ENCODE measurements at places on chromosomes 11 and 22.

GRCh38 chr11:66847461-66848232, 4.4 kb downstream of the RCE1 start:
- no peak for DNase-seq

DNA sequence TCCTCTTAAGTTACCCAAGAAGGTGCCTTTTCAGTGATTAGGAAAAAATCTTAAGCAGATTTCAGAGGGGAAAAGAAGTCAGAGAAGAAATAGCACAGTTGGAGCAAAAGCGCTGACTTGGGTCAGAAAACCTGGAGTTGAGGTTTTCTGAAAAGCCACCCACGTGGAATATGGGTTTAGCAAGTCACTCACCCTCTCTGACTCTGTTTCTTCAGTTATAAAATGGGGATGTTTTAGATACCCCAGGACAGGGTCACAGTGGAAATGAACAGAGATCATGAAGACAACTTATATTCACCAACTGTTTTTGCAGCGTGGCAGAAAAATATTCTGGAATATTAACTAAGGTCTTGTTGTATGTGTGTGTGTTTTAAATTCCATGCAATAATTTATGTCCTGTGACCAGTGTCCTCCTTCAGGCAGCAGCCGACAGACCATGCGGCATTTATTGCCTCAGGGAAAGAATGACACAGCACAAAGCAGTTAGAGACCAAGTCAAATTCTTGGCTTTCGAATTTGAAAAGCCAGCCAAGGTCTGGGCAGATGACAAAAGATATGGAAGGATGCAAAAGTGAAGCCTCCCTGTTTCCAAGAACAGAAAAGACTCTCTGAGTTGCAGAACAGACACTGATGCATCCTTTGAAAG, 119.9 kb downstream of the MIAT start:
- no peak for DNase-seq

DNA sequence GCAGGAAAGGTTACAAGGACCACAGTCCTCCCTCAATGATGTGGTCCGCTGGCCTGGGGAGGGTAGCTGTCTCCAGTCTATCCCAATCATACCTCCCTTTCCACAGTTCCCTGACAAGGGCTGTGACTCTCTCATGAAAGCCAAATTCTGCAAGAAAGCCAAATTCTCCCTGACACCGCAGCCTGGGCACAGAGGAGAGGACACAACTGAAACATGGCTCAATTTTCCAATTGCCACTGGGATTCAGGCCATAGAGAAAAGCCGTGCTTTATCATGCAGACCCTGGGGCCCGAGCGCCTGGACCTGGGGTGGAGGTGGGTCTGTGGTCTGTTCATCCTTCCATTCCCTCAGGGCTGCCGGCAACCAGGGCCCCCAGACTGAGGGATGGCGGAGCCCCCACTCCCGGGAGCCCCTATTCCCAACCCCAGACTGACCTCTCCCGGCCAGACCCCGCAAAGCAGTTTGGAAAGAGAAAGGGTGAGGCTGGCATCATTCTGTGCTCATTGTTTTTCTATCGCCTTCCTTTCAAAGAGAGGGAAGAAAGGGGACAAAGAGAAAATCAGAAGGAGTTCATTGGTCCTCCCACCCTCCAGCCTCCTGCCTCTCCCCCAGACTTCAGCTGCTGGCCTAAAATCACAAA, 239.5 kb downstream of the BUD13 start:
- DNase-seq, result no peak

- DNase-seq, result no peak
Measured at GRCh38 chr22:31193092-31193491, 19.0 kb upstream of the LIMK2 start.

DNA sequence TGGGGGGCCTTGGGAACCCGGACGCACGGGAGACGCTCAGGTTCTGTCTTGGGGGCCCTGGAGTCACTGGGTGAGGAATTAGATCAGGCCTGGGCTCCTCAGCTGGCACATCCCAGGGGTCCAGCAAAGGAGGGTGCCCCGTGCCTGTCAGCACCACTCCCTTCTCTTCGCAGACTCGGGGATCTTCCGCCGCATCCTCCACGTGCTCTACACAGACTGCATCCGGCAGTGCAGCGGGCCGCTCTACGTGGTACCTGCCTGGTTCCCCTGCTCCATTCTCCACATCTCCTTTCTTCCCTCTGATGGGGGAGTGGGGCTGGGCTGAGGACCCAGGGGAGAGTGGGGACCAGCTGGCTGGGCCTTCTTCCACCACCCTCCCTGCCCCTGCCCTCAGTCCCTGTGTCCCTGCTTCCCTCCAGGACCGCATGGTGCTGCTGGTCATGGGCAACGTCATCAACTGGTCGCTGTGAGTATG, 6.7 kb upstream of the TAGLN start:
- DNase-seq, result no peak

DNA sequence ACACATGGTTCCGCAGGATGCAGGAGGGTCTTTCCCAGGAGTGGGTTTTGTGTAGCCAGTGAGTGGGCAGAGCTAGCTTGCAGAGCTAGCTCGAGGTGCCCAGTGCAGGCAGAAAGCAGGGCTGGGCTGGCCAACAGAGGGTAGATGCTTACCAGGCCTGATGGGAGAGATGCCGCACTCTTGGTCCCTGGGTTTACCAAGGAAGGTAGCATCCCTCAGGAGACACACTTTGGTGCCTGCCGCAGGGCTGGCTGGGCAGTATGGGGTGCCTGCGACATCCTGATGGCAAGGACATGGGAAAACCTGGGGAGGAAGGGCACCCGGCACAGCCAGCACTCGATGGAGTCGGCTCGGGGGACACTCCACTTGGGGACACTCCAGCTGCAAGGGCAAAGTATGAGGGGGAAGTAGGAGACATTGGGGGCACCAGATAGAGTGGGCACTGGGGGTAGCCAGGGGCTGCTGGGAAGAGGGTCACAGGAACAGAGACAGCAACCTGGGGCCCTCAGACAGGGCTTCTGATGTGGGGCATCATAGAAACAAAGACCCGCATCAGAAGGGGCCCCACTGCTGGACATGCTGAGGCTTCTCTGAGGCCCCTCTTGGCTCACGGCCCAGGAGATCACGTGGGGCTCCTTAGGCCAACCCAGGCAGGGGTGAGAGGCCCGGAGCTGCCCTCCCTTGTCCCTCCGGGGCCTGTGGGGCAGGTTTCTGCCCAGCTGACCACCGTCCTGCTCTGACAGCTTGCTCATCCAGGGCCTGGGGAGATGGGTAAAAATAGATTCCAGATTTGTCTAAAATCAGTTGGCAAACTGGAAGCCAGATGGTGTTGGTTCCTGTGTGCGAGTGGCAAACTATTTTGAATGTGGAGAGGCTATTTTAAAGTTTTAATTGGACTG, 89.8 kb downstream of the MORC2 start:
- no peak for DNase-seq

DNA sequence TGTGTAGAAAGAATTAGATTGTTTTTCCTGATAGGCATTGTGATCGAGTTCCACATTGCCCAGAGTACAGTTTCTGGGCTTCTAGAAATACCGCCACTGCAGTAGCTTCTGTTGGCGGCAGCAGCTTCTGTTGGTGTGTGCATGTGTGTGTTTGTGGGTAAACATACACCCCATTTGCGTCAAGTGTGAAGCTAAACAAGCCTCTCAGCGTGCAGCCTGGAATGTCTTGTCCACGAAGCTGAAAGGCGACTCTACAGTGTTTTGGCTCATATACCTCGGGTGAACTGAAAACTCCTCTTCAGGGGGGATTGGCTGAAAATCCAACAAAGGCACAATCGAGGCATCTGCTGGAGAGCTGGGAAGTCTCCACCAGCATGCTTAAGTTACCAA, 112.0 kb upstream of the E2F8 start:
- no peak for DNase-seq

GRCh38 chr11:76694664-76695063, 24.1 kb upstream of the LRRC32 start:
- DNase-seq, result no peak

DNA sequence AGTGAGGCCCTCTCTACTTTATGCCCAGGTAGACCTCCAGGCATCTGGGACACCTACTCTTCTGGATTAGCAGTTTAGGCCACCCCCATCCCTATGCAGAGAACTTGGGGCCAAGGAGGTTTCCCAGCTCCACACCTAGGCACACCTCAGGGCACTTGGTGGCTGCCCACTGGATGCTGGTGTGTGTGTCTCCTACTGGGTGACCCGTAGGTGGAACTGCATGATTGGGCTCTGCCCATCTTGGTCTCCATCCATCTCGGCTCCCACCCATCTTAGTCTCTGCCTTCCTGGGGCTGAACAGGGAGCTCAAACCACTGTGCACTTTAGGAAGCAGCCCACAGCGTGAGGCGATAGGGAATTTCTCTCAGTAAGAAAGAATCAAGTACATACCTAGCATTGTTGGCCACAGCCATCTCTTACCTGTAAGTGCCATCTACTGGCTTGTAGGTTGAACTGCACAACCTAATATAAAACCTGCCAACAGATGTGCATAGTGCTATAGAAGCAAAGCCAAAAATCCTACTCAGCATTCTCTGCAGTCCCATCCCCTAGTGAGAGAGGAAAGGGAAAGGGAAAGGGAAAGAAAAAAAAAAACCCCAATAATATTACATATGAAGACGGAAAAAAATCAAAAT, 61.6 kb upstream of the PTPN5 start:
- DNase-seq, result no peak

DNA sequence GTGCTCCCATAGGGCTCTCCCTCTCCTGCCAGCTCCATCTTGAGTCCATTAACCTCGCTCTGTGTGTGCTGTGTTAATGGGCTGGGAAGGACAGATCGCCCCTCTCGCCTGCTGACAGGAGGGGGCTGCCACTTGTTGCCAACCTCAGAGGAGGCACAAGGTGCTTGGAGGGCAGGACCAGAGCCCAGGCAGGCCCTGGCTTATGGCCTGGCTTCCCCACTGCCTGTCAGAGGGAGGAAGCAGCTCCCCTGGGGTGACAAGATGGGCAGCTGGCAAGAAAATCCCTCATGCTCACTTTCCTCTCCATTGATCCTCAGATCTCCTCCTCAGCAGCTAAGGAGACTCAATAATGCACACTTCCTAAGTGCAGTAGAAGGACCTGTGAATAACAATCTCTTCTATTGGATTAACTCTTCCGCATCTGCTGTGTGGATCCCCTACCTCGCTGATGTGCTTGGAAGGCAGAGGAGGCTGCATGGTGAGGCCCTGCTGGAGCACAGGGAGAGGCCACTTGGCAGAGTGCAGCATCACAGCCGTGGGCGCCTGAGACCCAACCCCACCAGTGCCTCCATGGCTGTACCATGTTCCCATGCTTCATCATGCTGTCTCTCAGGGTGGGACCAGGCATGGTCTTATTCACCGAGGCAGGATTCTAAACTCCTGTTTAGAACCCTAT, 70.3 kb downstream of the TRIM29 start:
- DNase-seq, result no peak
